ENCODE measurements at places on chromosomes 12 and 14. TPM values are rescaled to one million over a fixed set of nuclear protein-coding genes. Genes with fewer than 3 reads are reported as not detected.

Gene B3GNT4
- total RNA-seq = 0.47 TPM

Gene IPO8
- total RNA-seq = 40.1 TPM

Gene DIO3
- total RNA-seq = 2.3 TPM

Gene GPD1
- 1.0 TPM for total RNA-seq

DNA sequence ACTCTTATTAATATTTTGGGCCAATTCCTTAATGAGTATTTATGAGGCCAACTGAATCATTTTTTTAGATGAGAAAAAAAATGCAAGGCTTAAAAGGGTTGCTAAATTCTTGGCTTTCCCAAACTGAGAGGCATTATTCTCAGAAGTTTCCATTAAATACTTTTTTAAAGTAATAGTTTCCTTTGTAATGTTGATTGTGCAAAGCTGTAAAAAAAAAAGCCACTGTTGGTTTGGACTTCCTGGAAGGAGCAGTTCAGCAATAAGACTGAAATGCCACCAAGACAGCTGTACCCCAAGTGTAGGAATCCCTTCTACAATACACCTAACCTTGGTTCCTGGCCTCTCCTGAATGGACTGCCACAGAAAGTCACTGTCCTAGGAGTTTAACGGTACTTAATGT, 231.3 kb downstream of the MON2 start:
- H3K4me3 ChIP-seq = no peak overlapping the region
- no peaks in the 10 kb centered on the region for H3K36me3 ChIP-seq
- H3K27ac ChIP-seq = no peak overlapping the region

GRCh38 chr12:89346741-89347324, 5.5 kb downstream of the DUSP6 start:
- no peaks in the 10 kb centered on the region for H3K27me3 ChIP-seq
- DNase-seq = peak; percentile 25
- peaks cover 59% of the 10 kb centered on the region for H3K4me1 ChIP-seq
- H3K4me3 ChIP-seq = peak overlapping the region; percentile 90

All from Calu3 (cell line).